Activated CD4-positive, alpha-beta T cell treated with anti-CD3 and anti-CD28 coated beads, Interleukin-2, amount 10 ng/mL, durations not matched to agents 7 days and 5 days (primary cell): ENCODE measurements at places on chromosomes 2 and 18. TPM values are rescaled to one million over a fixed set of nuclear protein-coding genes. Genes with fewer than 3 reads are reported as not detected.

DLGAP1 gene
- total RNA-seq: 0.10 TPM

DNA sequence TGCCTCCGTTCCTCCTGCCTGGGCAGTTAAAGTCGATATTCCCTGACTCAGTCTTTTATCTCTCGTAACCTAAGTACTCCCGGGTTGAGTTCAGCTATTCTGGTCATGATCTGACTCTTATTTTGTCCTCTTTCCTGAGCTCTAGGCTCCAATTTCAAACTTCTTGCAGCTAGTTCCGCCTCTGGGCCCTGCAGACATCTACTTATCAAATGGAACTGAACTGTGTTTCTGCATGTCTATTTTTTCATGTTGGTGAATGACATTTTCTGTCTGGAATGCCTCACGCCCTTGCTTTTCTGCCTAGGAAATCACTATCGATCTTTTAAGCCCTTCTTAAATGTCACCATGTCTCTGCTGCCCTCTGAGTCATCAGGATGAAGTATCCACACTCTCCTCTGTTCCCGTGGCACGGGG is 101.5 kb downstream of the VAPA start:
- H3K27ac ChIP-seq: no peak overlapping the region
- H3K4me3 ChIP-seq: no peak overlapping the region
- peaks cover 6% of the 10 kb centered on the region for H3K4me1 ChIP-seq
- H3K36me3 ChIP-seq: no peaks in the 10 kb centered on the region

REG3G gene
- not detected for total RNA-seq

DNA sequence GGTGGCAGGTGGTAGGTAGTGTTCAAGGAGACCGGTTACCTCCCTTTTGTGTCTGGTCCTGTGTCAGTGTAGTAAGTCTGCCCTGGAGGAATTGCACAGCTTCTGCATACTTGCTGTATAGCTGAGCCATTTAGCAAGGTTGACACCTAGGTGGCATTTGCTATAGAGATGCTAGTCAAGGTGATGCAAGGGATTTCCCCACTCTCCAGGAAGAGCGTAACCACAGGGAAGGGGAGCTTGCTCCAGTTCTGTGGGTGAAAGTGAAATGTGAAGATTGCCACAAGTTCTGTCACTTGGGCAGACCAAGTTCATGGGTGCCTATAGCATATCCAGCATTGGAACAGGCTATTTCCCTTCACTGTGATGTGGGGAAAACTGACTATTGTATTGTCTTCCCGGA is 28.1 kb downstream of the NAT8 start:
- no peaks in the 10 kb centered on the region for H3K36me3 ChIP-seq
- peaks cover 6% of the 10 kb centered on the region for H3K4me1 ChIP-seq
- H3K27ac ChIP-seq: no peak overlapping the region
- DNase-seq: no peak

NTSR2 gene
- not detected for total RNA-seq

C2orf80 gene
- total RNA-seq: not detected

- no peaks in the 10 kb centered on the region for H3K4me1 ChIP-seq
- DNase-seq: no peak
- no peaks in the 10 kb centered on the region for H3K27me3 ChIP-seq
These were observed 669.6 kb upstream of the VRK2 start for GRCh38 chr2:57376985-57377384.

DNA sequence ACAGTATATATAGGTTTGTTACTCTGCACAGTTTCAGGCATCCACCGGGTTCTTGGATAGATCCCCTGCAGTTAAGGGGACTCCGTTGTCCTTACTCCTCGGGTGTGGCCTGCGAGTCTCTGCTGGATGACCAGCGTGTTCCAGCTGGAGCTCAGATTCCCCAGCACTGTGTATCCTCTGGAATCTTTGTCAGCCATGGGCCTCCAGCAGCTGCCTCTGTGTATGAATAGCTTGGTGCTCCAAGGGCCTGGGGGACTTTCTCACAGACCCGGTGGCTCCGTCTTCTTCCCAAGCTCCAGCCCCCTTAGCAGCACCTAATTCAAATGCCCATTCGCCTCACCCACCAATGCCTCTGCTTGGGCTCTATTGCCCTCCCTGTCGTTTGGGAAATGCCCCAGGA is 6.3 kb downstream of the ANO7 start:
- no peaks in the 10 kb centered on the region for H3K27me3 ChIP-seq
- no peaks in the 10 kb centered on the region for H3K36me3 ChIP-seq
- H3K4me3 ChIP-seq: no peak overlapping the region
- no peaks in the 10 kb centered on the region for H3K4me1 ChIP-seq
- no peak overlapping the region for H3K27ac ChIP-seq
- no peak for DNase-seq

DNA sequence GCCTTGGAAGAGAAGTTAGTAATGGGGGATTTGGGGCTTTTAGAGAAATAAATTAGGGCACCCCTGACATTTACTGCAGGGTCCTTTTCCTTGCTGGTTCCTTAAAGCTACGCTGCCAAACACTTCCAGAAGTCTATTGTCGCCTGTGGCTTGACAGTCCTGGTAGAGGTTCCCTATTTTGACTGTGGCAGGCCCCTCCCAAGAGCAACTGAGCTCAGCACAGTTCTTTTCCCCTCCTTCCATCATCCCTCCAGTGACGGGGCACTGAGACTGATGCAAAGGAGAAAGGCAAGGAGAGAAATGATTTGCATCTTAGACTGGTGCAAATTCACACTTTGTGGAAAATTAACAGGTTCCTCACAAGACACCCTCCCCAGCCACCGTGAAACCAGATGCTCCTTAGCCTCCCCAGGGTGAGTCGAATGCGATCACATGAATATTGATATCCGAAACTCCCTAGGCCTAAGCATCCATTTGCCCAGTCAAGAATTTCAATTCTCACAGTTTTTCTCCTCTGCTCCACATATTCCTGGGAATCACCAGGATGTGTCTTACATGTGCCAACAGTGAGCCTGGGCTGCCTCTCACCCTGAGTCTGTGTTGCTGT is 45.4 kb downstream of the RABL2A start:
- no peak overlapping the region for H3K27ac ChIP-seq
- H3K4me3 ChIP-seq: no peak overlapping the region
- H3K4me1 ChIP-seq: no peaks in the 10 kb centered on the region

PKDCC gene
- not detected for total RNA-seq

SPC25 gene
- total RNA-seq: 52.2 TPM

- DNase-seq: peak; percentile 41
- H3K27ac ChIP-seq: no peak overlapping the region
- H3K4me1 ChIP-seq: peaks cover 2% of the 10 kb centered on the region
- H3K27me3 ChIP-seq: no peaks in the 10 kb centered on the region
- H3K4me3 ChIP-seq: no peak overlapping the region
These were observed 29.2 kb upstream of the TEX44 start for GRCh38 chr2:231563378-231563961.

DNA sequence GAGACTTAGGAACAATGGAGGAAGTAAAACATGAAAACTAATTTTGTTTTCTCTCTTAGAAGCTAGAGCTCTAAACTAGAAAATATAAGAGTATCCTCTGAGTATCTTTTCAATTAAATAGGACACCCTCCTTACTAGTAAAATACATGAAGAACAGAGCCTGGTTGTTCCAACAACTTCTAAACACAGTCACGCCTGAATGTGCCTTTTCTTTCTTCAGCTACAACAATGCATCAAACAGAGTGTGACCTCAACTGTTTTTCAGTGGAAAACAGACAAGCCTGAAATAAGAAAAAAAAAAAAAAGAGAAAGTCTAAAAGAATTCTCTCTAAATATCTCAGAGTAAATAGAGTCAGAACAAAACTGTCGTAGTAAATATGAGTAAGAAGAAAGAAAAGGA is 928.8 kb downstream of the CNTNAP5 start:
- H3K27me3 ChIP-seq: no peaks in the 10 kb centered on the region
- H3K4me1 ChIP-seq: no peaks in the 10 kb centered on the region
- H3K4me3 ChIP-seq: no peak overlapping the region
- no peak for DNase-seq
- no peaks in the 10 kb centered on the region for H3K36me3 ChIP-seq

DNA sequence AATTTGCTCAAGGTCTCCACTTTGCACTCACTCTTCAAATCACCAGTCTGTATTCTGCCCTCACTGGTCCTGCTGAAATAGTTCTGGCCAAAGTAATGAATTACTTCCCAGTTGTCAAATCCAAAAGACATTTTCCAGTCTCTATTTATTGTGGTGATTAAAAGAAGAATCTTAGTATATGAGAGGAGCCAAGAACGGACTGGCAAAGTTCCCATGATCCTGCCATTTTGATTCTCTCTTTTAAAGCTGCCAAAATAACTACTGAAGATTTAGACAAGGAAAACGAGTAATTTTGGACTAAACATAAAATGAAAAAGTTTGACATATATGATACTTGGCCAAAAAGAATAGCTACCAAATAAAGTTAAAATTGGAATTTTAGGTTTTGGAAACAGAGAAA is 12.0 kb downstream of the THSD7B start:
- H3K36me3 ChIP-seq: no peaks in the 10 kb centered on the region
- no peak overlapping the region for H3K27ac ChIP-seq
- DNase-seq: no peak
- H3K27me3 ChIP-seq: no peaks in the 10 kb centered on the region

- peaks cover 3% of the 10 kb centered on the region for H3K4me1 ChIP-seq
- no peak overlapping the region for H3K27ac ChIP-seq
- no peak for DNase-seq
- peaks cover 3% of the 10 kb centered on the region for H3K27me3 ChIP-seq
These were observed 319.3 kb upstream of the UBE2E3 start for GRCh38 chr2:180660881-180661685.

OTOF gene
- 12.3 TPM for total RNA-seq

RFX8 gene
- 2.8 TPM for total RNA-seq

- H3K4me1 ChIP-seq: no peaks in the 10 kb centered on the region
- no peak overlapping the region for H3K4me3 ChIP-seq
- peaks cover 5% of the 10 kb centered on the region for H3K27me3 ChIP-seq
- H3K36me3 ChIP-seq: no peaks in the 10 kb centered on the region
These were observed 48.9 kb upstream of the STPG4 start for GRCh38 chr2:47203995-47204394.

DNA sequence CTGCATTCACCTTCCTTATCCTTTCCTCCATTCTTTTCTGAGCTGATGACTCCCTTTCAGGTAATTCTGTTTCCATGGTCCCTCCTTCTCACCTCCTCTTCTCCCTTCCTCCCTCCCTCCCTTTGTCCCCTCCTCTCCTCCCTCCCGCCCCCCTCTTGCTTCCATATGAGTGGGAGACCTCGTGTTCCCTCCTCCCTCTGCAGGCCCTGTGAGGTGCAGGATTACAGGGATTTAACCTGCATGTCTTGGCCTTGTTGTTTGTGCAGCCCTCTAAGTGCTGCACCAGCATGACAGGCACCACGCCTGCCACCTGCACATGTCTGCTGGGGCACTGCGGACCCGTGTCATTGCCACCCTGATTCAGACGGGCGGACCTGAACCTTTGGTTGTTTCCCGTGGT is 103.1 kb downstream of the SNTG2 start:
- H3K4me1 ChIP-seq: no peaks in the 10 kb centered on the region
- H3K4me3 ChIP-seq: no peak overlapping the region
- H3K27me3 ChIP-seq: peaks cover 2% of the 10 kb centered on the region

GRCh38 chr2:241811201-241811951 is 2.4 kb downstream of the NEU4 start:
- DNase-seq: no peak
- H3K27me3 ChIP-seq: peaks cover 3% of the 10 kb centered on the region
- no peaks in the 10 kb centered on the region for H3K36me3 ChIP-seq
- peaks cover 3% of the 10 kb centered on the region for H3K4me1 ChIP-seq
- no peak overlapping the region for H3K27ac ChIP-seq
- no peak overlapping the region for H3K4me3 ChIP-seq

DNA sequence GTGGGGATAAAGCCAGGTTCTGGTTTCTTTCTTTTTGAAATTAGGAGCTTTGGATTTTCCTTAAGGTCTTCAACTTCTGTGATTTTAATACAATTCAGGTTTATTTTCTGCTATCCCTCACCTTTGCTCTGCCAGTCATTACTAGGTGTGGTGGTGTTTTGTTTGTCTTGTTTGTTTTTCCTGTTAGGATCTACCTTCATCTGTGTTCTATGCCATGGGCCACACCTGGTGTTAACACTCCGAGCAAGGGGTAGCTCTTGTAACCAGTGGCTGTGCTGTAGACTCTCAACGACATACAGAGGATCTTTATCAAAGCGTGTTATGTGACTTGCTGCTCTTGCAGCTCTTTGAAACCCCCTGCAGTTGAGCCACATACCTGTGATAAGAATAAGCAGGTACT is 38.6 kb downstream of the MGAT5 start:
- peaks cover 30% of the 10 kb centered on the region for H3K36me3 ChIP-seq
- no peak for DNase-seq

DNA sequence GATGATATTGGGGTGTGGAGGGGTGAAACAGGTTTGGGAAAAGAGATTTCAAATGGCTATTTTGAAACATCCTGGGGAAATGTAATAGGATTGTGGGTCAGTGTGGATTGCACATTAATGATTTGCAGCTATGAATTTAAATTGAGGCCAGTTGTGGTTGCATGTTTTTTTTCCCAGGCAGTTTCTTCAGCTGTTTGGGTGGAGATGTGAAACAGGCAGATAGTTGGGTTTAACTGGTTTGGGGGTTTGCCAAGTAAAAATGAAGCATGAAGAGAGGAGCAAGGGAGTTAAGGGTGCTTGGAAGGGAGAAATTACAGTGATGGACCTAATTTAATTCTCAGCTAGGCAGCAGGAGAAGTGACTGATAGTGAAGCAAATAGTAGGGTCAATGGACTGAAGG is 16.8 kb downstream of the GPD2 start:
- peaks cover 21% of the 10 kb centered on the region for H3K36me3 ChIP-seq
- H3K27me3 ChIP-seq: no peaks in the 10 kb centered on the region
- H3K27ac ChIP-seq: no peak overlapping the region
- no peak overlapping the region for H3K4me3 ChIP-seq
- no peak for DNase-seq

ZFAND2B gene
- 60.2 TPM for total RNA-seq

EFHD1 gene
- 0.32 TPM for total RNA-seq

PLB1 gene
- 1.1 TPM for total RNA-seq
